ENCODE measurements at places on chromosomes 3 and 15.

- DNase-seq, result no peak
These were observed 43.6 kb downstream of the WHAMM start for GRCh38 chr15:82852941-82853561.

DNA sequence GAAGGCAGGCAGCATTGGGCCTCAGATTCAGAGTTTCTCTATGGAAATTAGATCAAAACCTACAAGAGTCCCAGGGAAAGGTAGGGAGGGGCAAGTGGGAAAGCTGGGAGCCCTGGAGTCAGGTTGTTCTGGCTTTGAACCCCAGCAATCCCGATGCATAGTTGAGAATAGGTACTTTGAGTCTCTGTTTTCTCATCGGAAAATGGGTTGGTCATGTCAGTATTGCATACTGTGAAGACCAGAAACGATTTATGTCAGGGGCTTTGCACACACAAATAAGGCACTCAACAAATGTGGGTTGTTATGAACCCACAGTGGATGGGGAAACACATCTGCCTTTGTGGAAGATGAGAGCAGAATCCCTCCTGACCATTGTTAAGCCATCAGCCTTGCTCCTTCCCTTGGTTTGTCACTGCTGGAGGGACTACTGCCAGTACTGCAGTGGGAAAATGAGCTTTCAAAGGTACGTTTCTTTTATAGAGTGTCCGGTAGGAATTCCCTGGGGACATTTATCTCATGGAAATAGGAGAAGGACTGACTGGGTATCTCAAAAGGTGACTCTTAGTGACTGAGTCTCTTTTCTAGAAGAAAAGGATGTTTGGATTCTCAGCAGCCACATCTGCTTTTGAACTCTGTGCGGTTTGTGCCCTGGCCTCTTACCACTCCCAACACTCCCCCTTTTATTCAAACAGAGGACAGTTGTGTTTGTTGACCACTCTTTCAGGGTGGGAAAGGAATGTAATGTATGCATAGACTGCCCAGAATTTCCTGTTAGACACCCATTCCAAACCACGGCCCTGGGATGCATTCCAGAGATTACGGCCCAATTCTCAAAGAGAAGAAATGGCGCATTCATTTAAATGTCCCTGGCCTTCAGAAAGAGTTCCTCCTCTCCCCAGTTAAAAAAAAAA lies 54.6 kb upstream of the VILL start:
- DNase-seq, result no peak

DNA sequence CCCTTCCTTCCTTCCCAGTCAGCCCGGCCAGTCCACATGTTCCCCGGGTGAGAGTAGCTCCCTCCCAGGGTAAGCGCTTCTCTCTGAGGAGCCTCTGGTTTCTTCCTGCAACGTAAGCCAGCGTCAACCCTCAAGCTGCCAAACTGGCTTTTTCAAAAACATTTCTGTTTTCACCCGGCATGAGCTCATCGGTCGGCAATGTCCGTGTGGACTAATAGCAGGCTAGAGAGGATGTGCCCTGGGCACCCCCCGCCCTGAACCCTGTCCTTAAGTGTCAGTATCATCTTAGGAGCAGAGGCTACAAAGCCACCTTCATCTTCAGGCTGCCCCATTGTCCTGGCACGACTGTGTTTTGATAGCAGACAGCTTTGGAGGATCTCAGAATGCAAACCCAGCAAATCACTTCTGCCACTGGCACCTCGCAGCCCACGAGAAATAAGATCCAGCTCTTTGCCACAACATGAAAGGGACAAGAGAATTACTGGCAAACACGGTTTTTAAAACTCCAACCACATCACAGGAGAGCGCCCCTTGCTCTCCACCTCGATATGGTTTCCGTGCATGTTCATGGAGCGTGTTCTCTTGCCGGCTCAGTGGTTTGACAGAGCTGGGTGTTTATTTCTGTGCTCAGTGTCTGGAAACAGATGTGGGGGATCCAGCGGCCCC lies 9.9 kb downstream of the ALDH1A3 start:
- peak; percentile 72 for DNase-seq

GRCh38 chr3:98986073-98986472 lies 84.6 kb upstream of the DCBLD2 start:
- no peak for DNase-seq

DNA sequence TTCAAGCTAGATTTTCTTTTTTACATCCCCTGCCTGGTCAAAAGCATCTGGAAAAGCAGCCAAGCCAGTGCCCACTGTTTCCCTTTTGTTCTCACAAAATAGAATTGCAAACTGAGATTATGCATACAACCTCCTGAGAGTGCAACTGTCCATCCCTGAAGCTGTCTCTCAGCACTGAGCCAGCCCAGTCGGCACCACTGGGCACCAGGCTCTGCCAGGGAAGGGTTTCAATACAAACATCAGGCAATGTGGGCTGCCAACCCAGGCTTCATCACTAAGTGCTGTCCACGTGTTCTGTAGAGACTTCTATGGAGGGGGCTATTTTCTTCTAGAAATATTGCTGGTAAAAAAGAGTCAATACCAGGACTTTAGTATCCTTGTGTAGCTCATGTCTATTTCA lies 356.3 kb upstream of the TBL1XR1 start:
- no peak for DNase-seq

- no peak for DNase-seq
These were observed 54.1 kb downstream of the LEO1 start for GRCh38 chr15:51917493-51917892.

DNA sequence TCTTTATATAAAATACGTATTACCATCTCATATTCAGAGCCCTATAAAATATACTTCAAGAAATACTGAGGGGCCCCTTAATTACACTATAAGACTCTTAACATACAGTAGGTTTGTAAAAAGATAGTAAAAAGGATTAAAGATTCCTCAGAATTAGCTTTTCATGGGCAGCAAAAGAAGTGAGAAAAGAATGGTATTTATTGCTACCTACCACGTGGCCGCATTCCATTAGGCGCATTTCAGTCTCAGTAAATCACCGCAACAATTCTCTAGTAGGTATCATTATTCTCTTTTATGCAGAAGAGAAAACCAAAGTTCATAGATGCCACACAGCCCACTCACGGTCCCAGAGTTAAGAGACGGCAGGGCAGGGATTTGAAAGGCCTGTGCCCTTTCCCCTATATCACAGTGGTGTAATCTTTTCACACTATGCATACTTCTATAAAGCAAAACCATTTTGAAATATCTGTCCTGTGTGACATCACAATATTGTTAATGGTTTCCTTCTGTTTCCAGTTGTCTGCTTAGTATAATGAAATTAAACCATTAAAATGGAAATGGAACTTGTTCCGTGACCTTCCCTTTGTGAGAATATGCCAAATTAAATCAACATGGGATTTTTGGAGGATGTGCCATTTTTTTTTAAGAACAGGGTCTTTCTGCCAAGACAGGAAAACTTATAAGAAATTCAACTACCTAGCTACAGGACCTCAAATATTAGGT lies 1072.2 kb downstream of the FHIT start:
- no peak for DNase-seq

- DNase-seq, result no peak
These were observed 2.5 kb upstream of the RPP25 start for GRCh38 chr15:74958908-74959585.

DNA sequence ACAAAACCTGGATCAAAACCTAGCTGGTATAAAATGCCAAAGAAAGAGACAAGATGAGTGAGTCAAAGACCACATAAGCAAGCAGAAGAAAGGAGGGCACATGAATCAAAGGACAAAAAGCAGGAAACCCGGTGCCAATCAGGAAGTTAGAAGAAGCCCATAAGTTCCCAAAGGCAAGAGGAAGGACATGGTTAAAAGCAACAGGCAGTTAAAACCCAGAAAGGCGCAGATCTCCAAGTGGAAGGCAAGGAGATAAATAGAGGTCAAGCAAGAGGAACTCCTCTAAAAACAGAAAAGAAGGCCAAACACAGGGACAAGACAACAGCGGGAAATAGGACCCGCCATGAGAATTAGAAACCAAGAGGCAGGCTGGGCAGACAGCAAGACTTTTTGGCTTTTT lies 4.4 kb downstream of the TMOD2 start:
- DNase-seq, result no peak

GRCh38 chr3:13787533-13788132 lies 92.2 kb downstream of the WNT7A start:
- DNase-seq, result no peak

DNA sequence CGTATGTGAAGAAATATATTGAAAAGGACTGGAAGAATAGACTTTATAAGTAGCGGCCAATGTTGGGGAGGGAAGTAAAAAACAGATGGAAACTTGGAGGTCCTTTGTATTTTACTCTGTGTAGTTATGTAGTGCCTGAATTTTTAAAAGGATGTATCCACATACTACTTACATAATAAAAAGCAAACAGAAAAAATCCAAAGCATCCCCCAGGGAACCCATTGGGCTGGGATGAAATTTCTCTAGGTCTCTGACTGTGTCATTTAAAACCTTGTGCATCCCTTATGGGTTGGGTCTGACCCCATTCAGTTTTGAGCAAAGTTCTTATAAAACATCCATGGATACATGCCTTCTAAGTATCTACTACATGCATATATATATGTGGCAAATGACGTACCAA lies 141.1 kb downstream of the NR1D2 start:
- DNase-seq, result no peak

DNA sequence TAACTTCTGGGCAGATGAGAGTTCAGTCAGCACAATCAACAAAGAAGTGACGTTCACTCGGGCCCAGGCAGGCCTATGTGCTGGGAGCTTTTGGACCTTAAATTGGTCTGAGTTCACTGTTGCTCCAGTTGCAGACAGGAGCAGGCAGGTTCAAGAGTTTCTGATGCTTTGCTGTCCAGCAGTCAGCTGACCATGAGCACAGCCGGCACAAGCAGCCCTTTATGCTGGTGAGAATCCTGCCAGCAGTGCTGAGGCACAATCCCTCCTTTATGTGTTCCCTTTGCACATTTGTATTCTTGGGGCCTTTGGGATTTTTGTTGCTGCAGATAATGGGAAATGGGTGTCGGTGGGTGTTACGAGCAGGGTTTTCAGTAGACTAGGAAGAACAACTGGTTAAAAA lies 81.2 kb upstream of the GOLGA8J start:
- DNase-seq, result no peak

DNA sequence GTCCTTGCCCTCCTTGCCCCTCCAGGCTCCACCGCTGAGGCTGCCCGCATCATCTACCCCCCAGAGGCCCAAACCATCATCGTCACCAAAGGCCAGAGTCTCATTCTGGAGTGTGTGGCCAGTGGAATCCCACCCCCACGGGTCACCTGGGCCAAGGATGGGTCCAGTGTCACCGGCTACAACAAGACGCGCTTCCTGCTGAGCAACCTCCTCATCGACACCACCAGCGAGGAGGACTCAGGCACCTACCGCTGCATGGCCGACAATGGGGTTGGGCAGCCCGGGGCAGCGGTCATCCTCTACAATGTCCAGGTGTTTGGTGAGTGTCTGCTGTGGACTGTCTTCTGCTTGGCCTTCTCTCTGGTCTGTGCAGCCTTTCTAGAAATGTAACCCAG lies 61.0 kb downstream of the BOC start:
- peak; percentile 71 for DNase-seq

GRCh38 chr3:115095236-115095635 lies 51.9 kb downstream of the ZBTB20 start:
- no peak for DNase-seq

- DNase-seq, result no peak
These were observed 7.2 kb upstream of the SEC22A start for GRCh38 chr3:123194552-123194951.

DNA sequence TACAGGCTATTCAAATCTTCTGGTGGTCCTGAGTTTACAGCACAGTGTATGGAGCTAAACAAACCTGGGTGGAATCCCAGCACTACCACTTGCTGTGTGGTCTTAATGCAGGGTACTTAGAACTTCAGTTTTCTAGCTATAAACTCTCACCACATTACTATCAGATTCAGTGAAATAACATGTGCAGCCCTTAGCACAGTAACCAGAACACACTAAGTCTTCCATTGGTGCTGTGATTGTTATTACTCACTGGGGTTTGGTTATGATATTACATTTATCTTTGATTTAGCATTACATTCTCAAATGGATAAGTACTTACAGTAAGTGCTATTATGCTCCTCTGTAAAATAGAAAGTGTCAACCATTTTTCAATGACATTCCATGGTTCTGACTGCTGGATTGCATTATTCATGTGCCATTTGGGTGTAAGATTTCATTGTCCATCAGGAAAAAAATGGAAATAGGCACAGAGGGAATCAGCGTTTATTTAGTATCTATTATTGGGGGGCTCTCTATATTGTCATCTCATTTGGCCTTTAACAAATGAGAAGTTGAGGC lies 81.9 kb downstream of the PDE8A start:
- DNase-seq, result no peak

GRCh38 chr3:4394048-4394447 lies 73.0 kb downstream of the SUMF1 start:
- DNase-seq, result no peak

DNA sequence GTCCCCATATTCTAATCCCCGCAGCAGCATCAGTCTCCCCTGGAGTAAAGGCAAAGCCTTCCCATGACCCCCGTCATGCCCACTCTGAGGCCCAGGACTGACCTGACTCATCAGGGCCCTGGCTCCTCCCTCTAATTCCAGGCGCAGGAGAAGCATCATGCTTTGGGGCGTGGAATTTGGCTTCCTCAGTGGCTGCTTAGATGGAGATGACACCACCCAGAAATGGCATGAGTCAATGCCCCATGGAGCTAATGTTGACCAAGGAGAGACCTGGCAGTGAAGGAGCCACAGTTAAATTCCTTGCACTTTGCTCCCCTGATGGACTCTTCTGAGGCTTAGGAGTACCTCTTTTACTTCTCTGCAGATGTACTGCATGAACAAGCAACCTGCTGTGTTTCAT lies 204.2 kb upstream of the PROK2 start:
- DNase-seq, result no peak

DNA sequence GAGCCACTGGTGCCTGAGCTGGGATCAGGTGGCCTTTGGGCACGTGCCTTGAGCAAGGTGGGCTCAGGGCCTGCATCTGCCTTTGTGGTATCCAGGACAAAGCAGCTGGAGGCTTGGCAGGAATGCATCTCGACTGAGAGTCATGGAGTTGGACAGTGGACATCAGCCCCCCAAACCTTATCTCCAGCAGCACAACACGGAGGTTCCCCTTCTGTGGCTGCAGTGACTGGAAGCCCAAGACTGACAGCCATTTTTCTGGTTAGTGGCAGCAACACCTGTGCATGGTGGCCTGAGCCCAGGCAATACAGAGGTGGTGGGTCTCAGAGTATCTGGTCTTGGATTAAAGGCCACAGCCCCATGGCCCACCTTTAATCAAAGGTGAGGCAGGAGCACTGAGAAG lies 27.8 kb upstream of the TSEN2 start:
- DNase-seq, result no peak

DNA sequence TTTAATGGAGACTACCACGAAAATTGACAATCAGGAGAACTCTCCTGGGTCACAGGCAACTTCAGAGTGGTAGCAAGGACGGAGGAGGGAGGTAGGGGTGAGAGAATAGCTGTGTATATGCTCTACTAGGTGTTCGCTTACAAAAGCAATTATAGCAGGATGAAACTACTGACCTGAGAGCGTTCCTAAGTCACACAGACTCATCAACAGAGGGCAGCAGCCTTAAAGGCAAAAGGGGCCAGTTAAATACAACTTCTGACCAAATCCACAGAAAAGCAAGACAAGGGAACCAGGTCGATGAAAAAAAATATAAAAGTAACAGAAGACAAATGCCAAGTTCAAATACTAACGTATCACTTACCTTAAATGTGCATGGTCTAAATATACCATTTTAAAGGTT lies 894.6 kb downstream of the PLOD2 start:
- no peak for DNase-seq

GRCh38 chr15:67142767-67143100 lies 77.3 kb downstream of the SMAD3 start:
- DNase-seq, result peak; percentile 59
